ENCODE measurements at places on chromosomes 4 and X.
A peak's percentile ranks its signal among the peaks of the same experiment; 100 is the strongest.

GRCh38 chr4:107913283-107913899 lies 18.0 kb upstream of the CYP2U1 start:
- DNase-seq = peak; percentile 72

DNA sequence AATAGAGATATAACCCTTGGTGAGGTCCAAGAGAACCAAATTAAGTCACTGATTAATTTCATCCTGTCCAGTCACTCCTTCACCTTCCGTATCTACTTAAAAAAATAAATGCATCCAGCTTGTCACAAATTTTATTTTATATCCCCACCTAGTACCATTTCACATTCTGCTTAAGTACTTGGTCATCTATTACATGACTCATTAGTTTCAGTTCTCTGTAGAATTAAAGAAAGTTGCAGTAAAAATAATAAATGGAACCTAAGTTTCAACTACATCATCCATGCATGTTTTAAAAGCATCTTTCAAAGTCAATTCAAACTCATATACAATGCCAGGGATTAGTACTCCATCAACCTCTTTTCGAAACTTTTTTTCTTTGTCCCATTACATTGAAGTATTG lies 130.2 kb downstream of the SH2D1A start:
- DNase-seq = no peak

- DNase-seq = no peak
Observed at GRCh38 chr4:9679704-9680478, 101.5 kb upstream of the DRD5 start.

GRCh38 chr4:15331930-15332329 lies 95.9 kb upstream of the C1QTNF7 start:
- DNase-seq = no peak

- no peak for DNase-seq
Observed at GRCh38 chr4:24730256-24731001, 64.9 kb upstream of the SOD3 start.

DNA sequence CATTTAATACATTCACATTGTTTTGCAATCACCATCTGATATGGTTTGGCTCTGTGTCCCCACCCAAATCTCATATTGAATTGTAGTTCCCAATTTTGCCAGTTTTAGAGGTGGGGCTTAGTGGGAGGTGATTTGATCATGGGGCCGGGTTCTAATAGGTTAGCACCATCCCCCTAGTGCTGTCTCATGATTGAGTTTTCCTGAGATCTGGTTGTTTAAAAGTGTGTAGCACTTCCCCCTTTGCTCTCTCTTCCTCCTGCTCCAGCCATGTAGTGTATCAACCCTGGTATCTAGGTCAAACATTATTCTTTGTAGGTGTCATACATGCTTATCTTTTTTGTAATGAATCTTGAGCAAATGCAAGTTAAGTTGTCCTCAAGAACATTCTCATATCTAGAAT lies 83.3 kb upstream of the KIT start:
- DNase-seq = no peak

GRCh38 chr4:184898793-184899192 lies 73.0 kb upstream of the ACSL1 start:
- DNase-seq = no peak

DNA sequence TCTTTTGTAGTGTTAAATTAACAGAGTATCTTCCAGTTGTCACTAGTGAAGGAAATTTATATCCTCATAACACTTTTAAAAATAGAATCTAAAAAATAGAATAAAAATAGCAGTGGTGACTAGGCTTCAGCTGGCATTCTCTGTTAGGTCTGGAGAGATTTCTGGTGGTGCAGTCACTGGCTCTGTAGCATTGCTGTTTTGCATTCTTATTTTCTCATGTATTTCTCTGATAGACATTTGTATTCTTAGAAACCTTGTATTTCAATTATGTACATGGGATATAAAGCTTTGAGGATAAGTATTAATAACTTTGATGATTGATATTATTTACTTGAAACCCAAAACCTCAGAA lies 87.6 kb downstream of the TMEM131L start:
- DNase-seq = no peak

DNA sequence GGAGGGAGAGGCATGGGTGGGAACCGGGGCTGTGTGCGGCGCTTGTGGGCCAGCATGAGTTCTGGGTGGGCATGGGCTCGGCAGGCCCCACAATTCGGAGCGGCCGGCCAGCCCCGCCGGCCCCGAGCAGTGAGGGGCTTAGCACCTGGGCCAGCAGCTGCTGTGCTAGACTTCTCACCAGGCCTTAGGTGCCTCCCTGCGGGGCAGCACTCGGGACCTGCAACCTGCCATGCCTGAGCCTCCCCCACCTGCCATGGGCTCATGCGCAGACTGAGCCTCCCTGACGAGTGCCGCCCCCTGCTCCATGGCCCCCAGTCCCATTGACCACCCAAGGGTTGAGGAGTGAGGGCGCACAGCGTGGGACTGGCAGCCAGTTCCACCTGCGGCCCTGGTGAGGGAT lies 573.9 kb downstream of the TMA16 start:
- no peak for DNase-seq

- no peak for DNase-seq
Observed at GRCh38 chr4:140037353-140038030, 116.5 kb downstream of the MAML3 start.

DNA sequence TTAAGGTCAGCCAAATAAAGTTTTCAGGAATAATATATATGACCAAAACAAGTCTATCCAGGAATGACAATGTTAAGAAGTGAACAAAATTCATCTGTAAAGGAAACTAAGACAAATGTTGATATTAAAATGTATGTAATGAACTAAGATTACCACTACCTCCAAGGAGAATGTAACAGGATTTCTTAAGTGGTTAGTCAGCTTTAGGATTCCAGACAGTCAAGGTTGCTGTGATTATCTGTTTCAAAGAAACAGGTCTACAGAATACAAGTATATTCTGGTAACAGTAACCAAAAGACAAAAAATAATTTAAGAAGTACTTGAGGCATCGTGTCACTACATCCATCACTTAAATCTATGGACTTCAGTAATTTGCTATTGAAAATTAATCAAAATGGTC lies 172.8 kb downstream of the SCFD2 start:
- no peak for DNase-seq

DNA sequence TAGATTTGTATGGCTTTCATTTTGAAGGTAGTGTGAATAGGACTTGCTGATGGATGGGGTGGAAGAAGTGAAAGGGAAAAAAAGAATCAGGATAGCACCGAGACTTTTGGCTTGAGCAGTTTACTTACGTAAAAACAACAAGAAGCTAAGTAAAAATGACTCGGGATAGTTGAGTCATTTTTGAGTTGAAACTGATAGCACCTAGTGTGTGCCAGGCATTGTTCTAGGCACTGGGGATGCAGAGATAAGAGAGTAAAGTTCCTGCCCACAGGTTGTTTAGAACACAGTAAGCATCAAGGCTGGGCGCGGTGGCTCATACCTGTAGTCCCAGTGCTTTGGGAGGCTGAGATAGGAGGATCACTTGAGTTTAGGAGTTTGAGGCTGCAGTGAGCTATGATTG lies 34.7 kb downstream of the ADD1 start:
- no peak for DNase-seq

DNA sequence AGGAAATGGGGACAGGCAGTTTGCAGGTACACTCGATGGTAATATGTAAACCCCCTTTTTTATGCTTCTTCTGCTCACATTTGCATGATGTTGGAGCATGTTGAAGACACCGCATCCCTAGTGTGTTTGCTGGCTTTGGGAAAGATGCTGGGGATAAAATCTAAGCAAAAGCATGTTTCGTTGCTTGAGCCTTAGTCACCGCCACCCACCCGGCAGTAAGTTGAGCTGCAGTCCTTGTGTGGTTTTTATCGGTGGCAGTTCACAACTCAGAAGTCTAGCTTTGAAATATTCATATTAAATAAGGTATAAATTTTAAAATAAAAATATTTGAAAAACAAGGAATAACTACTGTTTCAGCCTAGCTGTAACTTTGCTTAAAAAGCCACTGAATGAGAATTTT lies 21.7 kb upstream of the MND1 start:
- DNase-seq = no peak

GRCh38 chr4:149676076-149676475 lies 139.6 kb downstream of the IQCM start:
- DNase-seq = no peak

GRCh38 chrX:153449368-153450113 lies 3.7 kb upstream of the TREX2 start:
- DNase-seq = no peak

DNA sequence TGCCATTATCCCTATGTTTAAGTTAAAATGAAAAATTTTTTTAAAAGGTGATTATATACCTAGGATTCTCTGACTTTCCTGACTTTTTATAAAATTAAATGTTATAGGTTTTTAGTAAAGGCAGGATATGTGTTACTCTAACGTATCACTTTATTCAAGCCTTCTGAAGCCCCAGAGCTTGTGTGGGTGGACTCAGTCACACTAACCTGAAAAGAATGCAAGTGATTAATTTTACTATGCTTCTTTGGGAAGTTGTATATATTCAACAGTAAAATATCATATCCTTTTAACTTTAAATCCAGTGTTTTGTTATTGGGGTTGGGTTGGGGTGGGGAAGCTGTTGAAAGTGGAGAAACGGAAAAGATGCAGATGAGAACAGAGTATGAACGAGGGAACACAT lies 22.8 kb downstream of the PDLIM3 start:
- no peak for DNase-seq

DNA sequence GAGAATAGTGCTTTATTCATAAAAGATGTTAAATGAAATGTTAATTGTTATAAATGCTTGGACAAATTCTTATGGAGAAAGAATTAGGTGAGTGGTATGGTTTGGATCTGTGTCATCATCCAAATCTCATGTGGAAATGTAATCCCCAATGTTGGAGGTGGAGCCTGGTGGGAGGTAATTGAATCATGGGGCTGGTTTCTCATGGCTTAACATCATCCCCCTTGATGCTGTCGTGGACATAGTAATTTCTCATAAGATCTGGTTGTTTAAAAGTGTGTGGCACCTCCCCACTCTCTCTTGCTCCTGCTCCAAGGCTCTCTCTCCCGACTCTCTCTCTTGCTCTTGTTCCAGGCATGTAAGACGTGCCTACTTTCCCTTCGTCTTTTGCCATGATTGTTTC lies 22.5 kb downstream of the GYPE start:
- DNase-seq = no peak

GRCh38 chr4:110637408-110638088 lies 14.7 kb upstream of the PITX2 start:
- DNase-seq = no peak

DNA sequence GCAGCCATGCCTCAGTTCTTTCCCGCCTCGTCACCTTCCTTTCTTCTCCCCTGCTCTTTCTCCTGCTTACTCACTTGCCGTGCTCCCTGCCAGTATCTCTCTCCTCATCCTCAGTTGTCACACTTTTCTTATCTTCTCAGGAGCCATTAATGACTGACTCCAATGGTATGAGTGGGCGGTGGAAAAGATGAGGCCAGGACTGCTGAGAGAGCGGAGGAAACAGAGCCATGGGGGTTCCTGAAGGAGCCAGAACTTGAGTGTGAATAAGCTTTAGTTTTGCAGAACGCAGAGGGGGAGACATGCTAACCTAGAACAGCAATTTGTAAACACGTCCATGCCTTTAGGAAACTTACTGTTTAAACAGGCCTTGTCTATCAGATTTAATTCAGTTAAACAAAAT lies 126.5 kb downstream of the CHIC2 start:
- DNase-seq = no peak

GRCh38 chr4:189771696-189772361 lies 168.8 kb upstream of the FRG1 start:
- no peak for DNase-seq

DNA sequence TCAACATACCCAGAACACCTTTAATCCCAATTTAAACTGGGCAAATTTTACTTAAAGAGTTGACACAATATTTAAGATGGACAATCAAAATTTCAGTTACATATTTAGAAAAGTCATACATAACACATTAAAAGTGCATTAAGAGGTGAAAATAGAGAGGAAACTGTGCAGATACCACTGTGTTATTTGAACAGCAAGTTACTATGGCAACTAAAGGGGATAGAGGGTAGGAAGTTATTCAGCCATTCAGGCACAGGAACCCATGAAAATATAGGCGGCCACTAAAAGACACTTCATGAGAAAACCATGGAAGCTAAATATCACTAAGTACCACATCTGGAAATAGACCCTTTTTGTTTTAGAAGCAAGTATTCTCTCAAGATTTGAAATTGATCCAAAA lies 75.1 kb downstream of the PDGFC start:
- DNase-seq = no peak

DNA sequence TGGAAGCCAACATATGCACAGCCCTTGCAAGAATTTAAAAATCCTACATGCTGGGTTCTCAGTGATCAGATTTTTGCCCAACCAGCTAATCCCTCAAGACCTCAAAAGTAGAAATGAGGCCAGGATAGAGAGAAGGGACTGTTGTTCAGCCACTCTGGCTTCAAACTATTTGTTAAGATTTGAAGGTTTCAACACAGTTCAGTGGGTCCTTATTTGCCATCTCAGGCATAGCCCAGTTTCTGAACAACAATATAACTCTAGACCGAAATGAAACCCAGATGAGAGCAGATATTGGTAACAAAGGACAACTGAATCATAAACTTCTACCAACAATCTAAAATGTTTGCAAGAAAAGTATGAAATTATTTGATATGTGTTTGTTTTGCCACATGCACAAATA lies 237.3 kb downstream of the NR3C2 start:
- DNase-seq = no peak

GRCh38 chr4:35952751-35953150 lies 291.6 kb downstream of the ARAP2 start:
- no peak for DNase-seq

Data from stimulated activated CD4-positive, alpha-beta T cell treated with anti-CD3 and anti-CD28 coated beads, Interleukin-12 subunit alpha, Interleukin-12 subunit beta, amount 100 ng/mL, for 48 hours (primary cell).